ENCODE measurements at places on chromosomes 4 and X.

- DNase-seq: no peak
These were observed 45.0 kb downstream of the RGS12 start for GRCh38 chr4:3337811-3338210.

DNA sequence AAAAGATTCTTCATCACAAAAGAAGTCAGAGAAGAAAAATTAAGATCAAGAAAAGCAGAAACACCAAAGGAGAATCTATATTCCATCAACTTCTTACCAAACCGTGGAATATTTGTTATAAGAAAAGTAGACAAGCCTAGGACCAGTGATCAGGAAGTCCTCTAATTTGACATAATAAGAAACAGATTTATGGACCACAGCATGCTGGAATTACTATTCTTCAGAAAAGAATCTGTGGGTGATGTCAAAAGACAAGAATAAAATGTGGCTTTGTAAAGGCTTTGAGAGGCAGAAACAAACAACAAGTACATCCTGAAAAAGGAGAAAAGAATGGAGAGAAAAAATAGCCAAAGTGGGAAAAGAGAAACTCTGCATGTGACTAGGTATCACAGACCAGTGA lies 123.3 kb downstream of the SLC10A7 start:
- DNase-seq: no peak

- DNase-seq: no peak
These were observed 334.4 kb downstream of the DHX15 start for GRCh38 chr4:24249972-24250371.

DNA sequence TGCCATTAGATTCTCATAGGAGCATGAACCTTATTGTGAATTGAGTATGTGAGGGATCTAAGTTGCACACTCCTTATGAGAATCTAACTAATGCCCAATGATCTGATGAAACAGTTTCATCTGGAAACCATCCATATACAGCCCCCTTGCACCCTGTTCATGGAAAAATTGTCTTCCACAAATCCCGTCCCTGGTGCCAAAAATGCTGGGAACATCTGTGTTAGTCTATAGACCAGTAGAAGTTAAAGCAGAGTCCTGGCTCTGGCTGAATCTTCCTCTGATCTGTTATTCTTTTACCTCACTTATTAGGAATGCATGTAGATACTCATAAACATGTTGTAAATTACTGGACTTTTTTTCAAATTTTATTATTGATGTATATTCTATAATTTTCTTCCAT lies 29.2 kb downstream of the SULT1B1 start:
- DNase-seq: no peak

- DNase-seq: no peak
These were observed 29.9 kb downstream of the SOWAHB start for GRCh38 chr4:76867880-76868655.

DNA sequence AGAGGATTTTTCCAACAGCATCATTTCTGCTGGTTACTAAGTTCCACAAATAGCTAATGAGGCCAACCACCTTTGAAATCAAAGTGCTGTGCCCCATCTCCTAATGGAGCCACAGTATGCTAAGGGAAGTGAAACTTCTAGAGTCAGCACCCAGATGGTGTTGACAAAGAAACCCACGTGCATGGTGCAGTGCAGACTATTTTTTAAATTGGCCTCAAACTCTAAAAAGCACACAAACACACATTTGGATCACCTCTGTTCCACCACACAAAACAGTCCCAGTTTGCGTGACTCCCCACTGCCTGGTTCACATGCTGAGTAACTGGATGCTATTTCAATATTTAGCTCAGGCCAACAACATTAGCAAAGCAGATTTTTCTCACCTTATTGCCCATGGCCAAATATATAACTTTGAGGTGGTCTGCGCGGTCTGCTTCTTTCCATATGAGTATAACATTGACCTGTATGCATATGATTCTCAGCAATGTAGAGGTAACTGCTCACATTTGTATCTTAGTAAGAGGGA lies 69.9 kb downstream of the AMELX start:
- peak; percentile 14 for DNase-seq

DNA sequence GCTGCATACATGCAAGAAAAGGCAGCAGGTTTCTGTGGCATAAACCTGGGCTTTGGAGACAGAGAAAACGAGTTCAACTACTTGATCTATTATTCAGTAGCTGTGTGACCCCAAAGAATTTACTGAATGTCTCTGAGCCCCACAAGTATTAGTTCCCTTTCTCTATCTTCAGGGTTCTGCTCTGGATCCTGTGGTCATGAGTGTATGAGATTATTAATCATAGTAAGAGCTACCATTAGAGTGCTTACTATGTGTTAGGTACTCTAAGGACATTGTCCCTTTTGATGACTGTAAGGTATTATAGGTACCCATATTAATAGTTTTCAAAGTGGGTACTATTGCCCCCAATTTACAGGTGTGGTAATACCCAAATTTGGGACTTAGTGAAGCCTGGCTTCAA lies 5.5 kb downstream of the TEX13D start:
- no peak for DNase-seq

DNA sequence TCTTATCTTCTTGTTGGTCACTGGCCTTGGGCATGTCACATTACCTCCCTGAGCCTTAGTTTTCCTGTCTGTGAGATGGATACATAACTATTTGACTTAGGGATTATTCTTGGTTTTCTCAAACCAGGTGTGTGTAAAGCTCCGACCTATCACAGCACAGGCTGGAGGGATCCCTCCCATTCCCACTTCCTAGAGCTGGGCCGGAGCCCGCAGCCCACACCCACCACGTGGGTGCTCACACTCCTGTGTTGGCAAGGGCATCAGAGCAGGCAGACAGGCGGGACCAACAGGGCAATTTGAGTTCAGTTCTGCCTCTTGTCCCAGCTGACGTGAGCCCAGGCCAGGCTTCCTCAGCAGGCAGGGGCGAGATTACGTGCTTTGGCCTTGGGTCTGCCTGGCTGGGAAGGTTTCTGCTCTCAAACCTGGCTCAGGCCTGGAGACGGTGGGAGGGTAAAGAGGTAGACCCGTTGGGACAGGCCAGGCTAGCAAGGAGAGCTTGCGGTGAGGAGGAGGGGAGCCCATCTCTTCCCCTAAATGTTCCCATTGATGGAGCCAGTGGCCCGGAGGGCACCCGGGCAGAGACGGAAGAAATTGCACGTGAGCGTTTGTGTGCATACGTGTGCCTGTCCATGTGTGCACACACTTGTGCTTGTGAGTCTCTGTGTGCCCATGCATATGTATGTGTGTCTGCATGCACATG lies 734 bp upstream of the SH3TC1 start:
- no peak for DNase-seq

GRCh38 chr4:1603413-1604135 lies 80.5 kb downstream of the FAM53A start:
- DNase-seq: no peak

DNA sequence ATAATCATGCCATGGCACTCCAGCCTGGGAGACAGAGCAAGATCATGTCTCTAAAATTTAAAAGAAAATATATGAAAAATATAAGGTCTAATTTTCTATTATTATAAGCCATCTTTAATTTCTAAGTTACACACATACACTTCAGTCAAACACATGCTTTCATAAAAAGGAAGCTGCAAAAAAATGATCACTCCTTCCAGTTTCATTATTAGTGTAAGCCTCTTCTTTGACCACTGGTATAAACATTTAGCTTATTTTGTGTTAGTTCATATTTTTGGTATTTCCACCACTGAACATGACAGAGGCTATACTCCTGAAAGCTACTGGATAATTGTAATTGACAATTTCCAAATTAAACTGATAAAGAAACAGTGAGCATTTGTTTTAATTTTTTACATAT lies 163.3 kb upstream of the USP38 start:
- no peak for DNase-seq

- no peak for DNase-seq
These were observed 42.4 kb downstream of the EVC start for GRCh38 chr4:5753366-5753765.

DNA sequence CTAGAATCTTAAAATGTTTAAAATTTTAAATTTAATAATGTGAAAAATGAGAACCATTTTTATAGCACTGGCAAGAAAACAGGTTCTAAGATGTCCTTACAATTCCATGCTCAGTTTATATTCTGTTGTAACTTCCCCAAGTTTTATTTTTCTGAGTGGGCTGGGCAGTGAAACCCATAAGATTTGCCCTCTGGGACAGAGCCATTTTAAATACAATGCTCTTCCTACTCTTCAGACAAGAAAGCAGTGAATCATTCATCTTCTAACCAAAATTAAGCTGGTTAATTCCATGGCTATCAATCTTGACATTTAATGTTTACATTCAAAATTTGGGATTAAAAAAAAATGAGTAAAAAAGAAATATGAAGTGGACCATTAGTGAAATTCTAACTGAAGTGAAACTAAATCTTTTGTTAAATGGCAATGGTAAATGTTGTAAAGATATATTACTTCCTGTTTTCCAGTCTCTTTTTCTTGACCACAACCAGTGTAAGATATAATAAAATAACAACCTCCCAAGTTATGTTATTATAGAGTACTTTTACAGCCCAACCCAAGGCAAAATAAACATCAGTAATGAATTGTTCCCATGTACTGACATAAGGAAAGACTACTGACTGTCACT lies 37.2 kb upstream of the PTPN13 start:
- no peak for DNase-seq

DNA sequence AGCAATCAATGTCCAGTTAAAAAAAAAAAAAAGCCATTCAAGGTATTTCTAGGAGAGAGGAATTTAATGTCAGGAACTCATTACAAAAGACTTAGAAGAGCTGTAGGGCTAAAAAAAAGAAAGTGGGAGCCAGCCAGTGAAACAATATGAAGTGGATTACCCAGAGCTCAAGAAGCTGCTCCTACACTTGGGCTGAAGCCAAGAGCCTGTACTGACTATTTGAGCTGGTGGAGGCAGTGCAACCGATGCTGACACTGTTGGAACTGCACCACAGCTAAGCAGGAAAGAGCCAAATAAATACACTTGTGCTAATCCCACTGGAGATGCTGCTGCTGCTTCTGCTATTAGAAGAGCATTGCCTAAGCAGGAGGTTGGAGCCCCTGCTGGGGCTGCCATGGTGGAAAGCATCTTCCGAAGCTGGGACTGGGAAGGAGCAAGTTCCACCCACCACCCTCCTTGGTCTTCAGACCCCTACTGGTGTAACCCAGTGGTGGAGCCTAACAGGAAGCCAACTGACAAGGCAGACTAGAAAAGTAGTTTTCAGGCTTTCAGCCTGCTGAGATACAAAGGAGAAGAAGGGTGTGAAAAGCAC lies 65.4 kb downstream of the CXXC4 start:
- DNase-seq: no peak

GRCh38 chr4:7212101-7212674 lies 19.9 kb downstream of the SORCS2 start:
- DNase-seq: no peak

GRCh38 chr4:174317531-174317930 lies 33.8 kb downstream of the CEP44 start:
- DNase-seq: no peak

DNA sequence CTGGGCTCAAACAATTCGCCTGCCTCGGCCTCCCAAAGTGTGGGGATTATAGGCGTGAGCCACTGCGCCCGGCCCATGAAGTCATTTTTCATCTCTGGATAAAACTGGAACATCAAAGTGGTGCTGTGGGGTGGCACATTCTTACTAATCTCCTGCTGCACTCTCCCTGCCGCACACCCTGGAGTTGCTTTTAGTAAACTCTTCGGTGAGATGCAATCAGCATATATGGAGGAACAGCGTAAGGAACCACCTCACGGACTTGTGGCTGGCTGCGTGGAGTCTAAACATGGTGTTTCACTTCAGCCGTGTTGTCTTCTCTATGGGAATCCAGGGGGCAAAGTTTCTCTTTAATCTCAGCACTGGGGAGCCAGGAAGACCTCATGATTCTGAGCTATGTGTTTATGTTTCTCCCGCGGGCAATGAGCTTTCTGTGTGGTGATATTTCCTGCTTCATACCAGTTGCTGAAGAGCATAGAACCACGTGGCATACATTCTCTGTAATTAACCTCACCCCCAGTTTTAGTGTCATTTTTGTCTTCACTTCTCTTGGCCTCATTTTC lies 2.1 kb upstream of the RHOH start:
- peak; percentile 83 for DNase-seq

- no peak for DNase-seq
These were observed 11.4 kb upstream of the FMR1 start for GRCh38 chrX:147900349-147900748.

- no peak for DNase-seq
These were observed 3.2 kb downstream of the RGS12 start for GRCh38 chr4:3295837-3296624.

- no peak for DNase-seq
These were observed 189.5 kb upstream of the FAT4 start for GRCh38 chr4:125125276-125125675.

- peak; percentile 1 for DNase-seq
These were observed 3.4 kb downstream of the TEX13B start for GRCh38 chrX:107978707-107979307.

- DNase-seq: peak; percentile 31
These were observed 55.3 kb downstream of the PALLD start for GRCh38 chr4:168551945-168552695.

- no peak for DNase-seq
These were observed 100.7 kb downstream of the NSUN7 start for GRCh38 chr4:40850496-40850895.

DNA sequence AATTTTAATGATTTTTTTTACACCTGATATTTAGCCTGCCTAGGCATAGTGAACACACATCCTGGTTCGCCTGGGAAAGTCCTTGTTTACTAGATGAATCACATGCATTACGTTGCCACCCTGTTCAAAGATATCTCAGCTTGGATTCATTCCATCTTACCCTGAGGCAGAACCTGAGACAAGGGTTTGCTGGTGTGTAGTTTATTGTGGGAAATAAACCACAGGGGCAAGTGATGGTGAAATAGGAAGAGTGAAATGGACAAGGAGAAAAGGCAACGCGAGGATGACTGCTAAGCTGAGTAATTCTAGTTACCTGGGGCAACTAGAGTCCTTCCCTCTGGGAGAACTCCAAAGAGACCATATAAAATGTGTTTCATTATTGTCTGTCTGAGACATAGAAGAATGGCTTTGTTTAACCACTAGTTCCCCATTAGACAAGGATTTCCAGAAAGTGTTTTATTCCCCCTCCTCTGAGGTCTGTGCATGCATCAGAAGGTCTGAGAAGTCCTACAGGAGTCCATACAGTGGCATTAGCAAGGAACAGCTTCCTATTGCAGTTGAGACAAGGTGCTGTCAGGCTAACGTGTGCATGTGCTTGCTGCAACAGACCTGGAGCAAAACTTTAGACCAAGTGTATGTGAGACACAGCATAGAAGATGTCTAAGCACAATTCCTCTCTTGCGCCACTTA lies 797.3 kb upstream of the FRG1 start:
- DNase-seq: no peak

DNA sequence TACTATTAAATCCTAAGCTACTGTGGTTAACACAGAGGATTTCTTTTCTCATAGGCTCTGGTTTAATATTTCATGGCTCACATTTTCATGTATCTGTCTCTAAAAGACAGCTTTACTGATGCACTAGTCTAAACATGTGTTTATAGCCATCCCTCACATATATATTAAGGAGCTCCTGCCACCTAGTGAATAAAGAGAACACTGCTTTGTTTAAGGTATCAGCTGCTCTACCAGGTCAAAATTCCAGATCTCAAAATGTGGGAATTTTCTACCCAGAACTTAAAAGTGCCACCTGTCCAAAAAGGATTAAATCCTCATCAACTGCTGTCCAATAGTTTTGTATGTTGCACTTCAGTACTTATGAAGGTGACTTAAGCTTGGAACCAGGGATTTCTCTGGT lies 188.5 kb upstream of the TEX13C start:
- DNase-seq: no peak

- no peak for DNase-seq
These were observed 19.6 kb downstream of the MSANTD1 start for GRCh38 chr4:3268395-3269104.
